ENCODE measurements at places on chromosomes 7 and 10.

DNA sequence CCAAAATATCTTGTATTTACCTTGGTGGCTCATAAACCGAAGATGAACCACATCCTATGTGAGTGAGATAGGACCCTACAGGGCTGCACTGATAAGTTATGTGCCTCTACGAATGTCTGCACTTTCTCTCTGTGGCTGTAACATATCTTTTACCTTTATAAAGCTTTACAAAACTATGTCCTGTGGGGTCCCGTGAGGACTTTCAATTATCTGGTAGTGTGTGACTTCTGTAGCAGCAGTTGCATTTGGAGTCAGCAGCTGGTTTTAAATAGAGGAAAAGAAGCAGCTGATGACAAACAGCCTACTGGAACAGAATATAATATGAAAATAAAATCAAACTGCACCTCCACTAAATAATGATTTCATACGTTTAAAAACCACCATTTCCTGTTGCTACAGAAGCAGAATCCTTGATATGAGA lies 222.4 kb upstream of the GNAI1 start:
- no peak overlapping the region for H3K4me3 ChIP-seq
- DNase-seq = no peak
- H3K4me1 ChIP-seq = no peaks in the 10 kb centered on the region
- no peak overlapping the region for H3K27ac ChIP-seq

DNA sequence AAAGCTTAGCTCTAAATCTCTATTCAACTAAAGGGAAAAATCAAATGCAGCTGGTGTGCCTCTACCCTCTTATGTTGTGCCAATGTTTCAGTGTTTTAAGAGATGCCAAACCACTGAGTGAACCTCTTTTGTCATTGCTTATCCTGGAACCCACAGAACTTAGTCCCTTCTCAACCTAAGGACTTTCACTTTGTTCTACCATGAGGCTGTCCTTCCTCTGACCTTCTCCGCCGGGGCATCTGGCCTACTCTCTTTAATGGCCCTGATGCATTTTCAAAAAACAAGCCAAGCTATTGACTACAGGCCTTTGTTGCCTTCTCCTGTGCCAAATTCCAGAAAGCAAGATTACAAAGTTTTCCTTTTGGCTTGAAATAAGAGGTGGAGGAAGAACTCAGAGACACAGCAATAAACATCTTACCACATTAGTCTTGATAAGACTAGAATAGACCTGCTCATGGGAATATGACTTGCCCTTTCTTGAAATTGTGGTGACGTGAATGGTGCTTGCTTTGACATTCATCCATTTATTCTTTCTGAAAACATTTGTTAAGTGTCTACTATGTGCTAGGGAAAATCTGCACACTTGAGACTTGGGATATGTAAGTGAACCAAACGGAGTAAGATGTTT lies 253.2 kb upstream of the SMIM30 start:
- no peaks in the 10 kb centered on the region for H3K4me1 ChIP-seq
- H3K27ac ChIP-seq = no peak overlapping the region
- H3K4me3 ChIP-seq = no peak overlapping the region

DNA sequence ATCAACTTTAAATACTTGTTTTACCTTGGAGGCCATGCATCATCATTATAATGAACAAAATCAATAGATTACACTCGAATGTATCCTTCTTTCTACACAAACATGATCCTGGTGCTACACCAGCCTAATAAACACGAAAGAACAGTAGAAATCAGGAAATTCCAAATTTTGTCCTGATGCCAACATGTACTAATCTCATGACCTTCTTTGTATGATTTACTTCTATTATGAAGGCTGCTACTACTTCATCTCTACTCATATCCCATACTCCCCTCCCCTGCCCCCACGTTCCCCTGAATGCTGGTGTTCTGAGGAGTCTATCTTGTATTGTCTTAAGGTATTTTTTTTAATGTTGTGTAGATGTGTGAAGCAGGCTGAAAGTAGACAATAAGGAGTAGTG lies 315.0 kb downstream of the CACNA2D1 start:
- H3K4me3 ChIP-seq = no peak overlapping the region
- H3K27ac ChIP-seq = no peak overlapping the region
- H3K4me1 ChIP-seq = no peaks in the 10 kb centered on the region
- H3K27me3 ChIP-seq = no peaks in the 10 kb centered on the region

DNA sequence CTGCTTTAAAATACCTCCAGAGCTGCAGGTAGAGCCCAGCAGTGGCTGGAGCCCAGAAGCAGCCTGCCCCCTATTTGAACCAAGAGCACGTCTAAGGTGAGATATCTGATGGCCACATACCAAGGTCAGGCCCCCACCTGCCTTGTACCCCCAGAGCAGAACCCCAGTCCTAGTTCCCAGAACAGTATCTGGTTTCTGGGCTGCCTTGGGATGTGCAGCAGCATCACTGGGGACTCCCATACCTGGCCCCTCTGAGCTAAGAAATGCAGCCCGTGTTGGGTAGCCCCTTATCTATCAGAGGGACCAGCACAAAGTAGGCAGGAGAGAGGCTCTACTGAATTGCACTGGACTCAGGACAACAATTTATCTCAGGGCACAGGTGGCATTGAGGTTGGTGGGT lies 8.9 kb downstream of the SFTPD start:
- H3K27ac ChIP-seq = no peak overlapping the region
- DNase-seq = no peak

DNA sequence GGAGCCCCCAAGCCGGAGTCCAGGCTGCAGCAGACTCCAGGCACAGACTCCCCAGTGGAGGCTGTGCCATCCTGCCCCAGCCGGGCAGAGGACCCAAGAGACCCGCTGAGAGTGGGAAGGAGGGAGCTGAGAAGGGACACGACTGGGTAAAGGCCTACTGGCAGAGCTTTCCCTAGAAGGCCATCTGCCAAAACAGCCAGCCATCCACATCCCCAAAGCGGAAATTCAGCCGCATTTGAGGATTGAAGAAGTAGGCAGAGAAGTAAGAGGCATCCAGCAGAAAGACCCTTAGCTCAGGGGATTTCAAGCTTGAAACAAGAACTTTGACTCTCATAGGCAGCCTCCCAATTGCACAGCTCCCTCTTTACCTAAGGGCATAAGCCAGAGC lies 857 bp downstream of the CPXM2 start:
- no peaks in the 10 kb centered on the region for H3K36me3 ChIP-seq
- no peak overlapping the region for H3K4me3 ChIP-seq
- peaks cover 10% of the 10 kb centered on the region for H3K4me1 ChIP-seq
